ENCODE measurements at places on chromosomes 6 and 20. TPM values are rescaled to one million over a fixed set of nuclear protein-coding genes. Genes with fewer than 3 reads are reported as not detected.
A peak's percentile ranks its signal among the peaks of the same experiment; 100 is the strongest.

PI16 gene
- 0.27 TPM for total RNA-seq

UST gene
- total RNA-seq: 0.74 TPM

ECT2L gene
- total RNA-seq: not detected

ASIP gene
- total RNA-seq: not detected

RSPH3 gene
- total RNA-seq: 3.0 TPM

ABHD12 gene
- total RNA-seq: 14.7 TPM

ETV7 gene
- 0.67 TPM for total RNA-seq

DNA sequence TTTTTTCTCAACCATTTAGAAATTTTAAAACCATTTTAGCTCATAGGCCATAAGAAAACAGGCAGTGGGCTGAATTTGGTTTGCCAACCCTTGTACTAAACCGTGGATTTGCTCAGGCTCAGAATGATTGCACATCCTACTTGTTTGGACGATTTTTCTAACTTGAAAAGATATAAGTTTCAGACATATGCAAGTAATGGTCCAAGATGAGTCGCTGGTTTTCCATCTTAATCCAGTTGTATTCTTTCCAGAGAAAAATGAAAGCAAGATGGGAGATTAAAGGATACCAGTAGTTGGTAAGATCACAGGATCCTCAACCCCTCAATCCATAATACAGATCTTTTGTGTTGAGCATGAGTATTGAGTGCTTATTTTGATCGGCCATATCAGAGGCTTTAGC is 250.9 kb downstream of the TINAG start:
- no peak for DNase-seq

DNA sequence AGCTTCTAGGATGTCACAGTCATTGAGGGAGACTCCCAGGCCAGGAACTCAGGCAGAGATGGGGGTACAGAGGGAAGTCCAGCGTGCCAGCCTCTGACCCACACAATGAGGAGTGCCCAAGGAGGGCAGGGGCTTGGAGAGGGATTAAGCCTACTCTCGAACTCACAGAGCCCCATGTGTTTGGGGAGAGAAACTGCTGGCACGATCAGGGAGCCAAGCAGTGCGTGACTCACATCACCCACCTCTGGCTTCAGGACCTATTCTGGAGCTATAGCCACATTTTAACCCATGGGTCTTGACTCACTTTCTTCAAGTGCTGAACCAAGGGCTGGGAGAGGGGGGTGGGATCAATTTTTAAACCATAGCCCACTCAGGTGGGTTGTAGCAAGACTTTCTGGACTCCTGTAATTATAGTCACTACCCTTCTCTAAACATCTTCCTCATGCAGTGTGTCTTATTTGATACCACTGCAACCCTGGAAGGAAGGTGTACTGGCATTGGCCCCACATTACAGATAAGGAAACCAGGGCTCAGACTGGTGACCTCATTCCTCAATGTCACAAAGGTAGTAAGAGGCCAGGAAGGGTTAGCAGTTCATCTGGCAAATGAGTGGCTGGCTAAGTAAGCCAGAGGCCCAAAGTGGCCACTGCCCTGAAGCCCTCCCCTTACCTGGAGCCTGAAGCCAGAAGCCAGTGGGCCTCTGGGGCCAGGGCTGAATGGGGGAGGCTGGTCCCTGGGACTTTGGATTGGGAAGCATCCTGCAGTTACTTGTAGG is 12.0 kb downstream of the FOXP4 start:
- DNase-seq: peak; percentile 29

DNA sequence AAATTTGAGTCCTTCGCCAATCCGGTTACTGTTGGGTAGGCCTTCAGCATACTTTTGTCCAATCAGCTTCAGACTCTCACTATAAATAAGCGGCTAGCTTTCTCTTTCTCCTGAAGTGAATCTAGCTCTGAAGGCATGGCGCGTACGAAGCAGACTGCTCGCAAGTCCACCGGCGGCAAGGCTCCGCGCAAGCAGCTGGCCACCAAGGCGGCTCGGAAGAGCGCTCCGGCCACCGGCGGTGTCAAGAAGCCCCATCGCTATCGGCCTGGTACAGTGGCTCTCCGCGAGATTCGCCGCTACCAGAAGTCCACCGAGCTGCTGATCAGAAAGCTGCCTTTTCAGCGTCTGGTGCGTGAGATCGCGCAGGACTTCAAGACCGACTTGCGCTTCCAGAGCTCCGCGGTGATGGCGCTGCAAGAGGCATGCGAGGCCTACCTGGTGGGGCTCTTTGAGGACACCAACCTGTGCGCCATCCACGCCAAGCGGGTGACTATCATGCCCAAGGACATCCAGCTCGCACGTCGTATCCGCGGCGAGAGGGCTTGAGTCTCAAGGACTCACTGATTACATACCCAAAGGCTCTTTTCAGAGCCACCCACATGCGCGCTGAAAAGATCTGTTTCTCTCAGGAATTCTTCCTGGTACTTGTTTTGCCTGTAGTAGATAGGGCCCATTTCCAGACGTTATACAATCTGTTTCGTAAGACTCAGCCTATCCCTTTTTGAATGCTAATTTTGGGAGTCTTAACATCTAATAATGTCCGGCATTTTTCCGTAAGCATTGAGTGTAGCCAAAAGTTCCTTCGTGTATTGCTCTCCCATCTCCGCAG is 102.0 kb downstream of the OR2B2 start:
- peak; percentile 81 for DNase-seq

DNA sequence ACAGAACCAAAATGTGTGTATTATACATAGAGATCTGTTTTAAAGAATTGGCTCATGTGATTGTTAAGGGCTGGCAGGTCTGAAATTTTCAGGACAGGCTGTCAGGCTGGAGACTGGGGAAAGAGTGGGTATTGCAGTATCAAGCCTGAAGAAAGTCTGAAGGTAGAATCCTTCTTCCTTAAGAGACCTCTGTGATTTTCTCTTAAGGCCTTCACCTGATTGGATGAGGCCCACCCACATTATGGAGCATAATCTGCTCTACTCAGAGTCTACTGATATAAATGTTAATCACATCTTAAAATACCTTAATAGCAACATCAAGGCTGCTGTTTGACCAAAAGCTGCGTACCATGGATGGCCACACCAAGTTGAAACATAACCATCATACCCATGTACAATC is 43.4 kb upstream of the HINT3 start:
- DNase-seq: no peak

- DNase-seq: no peak
Measured at GRCh38 chr6:137685798-137686375, 181.2 kb upstream of the TNFAIP3 start.

- peak; percentile 78 for DNase-seq
Measured at GRCh38 chr6:132279592-132280139, 121.6 kb downstream of the MOXD1 start.

- DNase-seq: no peak
Measured at GRCh38 chr6:139153855-139154254, 19.0 kb downstream of the HECA start.

DNA sequence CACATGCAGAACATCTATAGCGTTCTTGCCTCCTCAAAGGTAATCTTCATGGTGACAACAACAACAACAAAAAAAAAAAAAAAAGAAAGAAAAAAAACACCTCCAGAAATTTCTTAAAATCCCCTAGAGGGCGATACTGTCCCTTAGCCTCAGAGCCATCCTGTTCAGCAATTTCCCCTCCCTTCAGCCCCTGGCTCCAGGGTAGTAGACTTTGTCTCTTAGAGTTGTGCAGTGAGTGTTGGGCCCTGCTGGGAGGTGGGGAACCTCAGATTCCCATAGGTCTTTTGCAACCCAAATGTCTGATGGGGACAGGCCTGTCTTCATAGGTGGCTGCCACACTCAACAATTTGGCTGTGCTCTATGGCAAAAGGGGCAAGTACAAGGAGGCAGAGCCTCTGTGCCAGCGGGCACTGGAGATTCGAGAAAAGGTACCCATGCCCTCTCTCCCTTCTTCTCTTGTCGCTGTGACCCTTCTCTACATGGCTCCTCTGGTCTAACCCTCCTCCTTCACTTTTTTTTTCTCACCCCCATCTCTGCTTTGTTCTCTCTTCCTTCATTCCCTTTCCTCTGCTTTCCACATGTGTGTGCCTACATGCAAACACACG is 6.0 kb upstream of the PTK7 start:
- DNase-seq: peak; percentile 37

- DNase-seq: peak; percentile 67
Measured at GRCh38 chr6:110944681-110945151, 13.8 kb upstream of the GTF3C6 start.

DNA sequence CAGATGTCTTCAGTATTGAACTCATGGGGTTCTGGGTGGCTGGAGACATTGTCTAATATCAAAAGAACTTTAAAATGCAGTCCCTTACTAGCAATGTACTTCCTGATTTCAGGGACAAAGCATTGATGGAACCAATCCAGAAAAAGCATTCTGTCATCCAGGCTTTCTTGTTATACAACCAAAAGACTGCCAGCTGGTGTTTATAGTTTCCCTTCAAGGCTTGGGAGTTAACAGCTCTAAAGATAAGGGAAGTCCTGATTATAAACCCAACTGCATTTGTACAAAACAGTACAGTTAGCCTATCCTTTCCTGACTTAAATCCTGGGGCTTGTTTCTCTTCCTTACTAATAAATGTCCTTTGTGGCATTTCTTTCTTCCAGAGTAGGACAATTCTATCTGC is 160.0 kb downstream of the COL21A1 start:
- no peak for DNase-seq
